ENCODE measurements at places on chromosomes 7 and 10.

DNA sequence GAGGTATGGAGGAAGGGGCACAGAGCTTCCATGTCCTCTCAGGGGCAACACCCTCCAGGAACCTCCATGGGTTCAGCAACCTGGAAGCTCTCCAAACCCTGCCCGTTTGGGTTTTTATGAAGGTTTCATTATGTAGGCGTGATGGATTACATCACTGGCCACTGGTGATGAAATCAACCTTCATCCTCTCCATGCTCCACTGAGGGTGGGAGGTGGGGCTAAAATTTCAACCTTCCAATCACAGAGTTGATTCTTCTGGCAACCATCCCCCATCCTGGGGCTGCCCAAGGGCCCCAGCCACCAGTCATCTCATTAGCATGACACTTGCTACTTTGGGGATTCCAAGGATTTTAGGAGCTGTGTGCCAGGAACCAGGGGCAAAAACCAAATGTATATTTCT lies 90.1 kb downstream of the TEX36 start:
- ATAC-seq, result no peak

GRCh38 chr7:35721288-35721687 lies 26.4 kb upstream of the HERPUD2 start:
- no peak for ATAC-seq

DNA sequence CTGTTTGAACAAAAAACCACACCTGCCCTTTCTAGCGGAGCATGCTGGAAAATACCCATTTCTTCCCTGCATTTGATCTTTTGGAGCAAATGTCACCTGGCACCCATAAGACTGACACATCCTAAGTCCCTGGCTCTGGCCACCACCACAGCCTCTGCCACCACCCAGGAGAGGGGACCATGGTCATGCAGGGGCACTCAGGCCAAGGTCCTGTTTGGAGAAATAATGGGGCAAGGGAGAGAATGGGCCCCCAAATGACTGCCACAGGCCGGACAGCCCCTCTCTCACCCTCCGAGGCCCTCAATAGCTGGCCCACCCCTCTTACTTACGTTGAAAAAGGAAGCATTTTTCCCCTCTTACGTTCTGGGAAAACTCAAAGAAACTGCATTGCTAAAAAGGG lies 35.4 kb downstream of the RGS10 start:
- ATAC-seq, result no peak

DNA sequence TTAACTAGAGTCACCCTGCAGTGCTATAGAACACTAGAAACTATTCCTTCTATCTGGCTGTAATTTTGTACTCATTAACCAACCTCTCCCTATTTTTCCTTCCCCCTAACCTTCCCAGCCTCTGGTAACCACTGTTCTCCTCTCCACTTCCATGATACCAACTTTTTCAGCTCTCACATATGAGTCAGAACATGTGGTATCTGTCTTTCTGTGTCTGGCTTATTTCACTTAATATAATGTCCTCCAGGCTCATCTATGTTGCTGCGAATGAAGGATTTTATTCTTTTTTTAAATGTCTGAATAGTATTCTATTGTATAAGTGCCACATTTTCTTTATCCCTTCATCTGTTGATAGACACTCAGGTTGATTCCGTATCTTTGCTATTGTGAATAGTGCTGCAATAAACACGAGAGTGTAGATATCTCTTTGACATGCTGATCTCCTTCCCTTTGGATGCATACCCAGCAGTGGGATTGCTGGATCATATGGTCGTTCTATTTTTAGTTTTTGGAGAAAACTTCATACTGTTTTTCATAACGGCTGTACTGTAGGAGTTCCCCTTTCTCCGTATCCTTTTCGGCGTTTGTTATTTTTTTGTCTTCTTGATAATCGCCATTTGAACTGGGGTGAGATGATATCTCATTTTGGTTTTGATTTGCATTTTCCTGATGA lies 101.4 kb downstream of the FAM107B start:
- no peak for ATAC-seq

DNA sequence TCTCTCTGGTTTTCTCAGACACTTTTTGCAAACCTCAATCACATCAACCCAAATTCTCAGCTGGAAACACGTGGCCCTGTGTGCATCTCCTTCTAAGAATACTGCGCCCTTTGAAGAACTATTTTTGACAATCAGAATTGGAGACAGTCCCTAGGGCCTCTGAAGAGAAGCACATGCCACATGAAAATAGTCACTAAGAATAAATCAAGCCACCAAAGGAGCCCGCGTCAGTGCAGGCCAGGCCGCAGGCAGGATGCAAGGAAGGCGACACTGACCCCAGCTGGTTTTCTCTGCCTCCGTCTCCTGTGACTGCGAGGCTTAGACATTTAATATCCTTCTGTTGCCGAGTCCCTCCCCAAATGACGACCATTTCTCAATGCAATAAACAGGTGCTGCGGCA lies 88.0 kb upstream of the ADAM12 start:
- ATAC-seq, result no peak

DNA sequence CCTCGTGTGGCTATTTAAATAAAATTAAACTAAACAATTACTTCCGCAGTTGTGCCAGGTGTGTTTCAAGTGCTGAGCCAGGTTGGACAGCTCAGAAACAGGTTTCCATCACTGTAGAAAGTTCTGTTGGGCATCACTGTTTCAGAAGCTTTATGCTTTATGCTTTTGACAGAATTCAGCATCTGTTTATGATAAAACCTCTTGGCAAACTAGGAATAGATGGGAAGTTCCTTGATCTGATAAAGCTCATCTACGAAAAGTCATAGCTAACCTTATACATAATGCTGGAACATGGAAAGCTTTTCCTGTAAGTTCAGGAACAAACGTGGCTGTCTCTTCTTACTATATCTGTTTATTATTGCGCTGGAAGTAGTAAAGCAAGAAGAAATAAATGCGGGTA lies 143.4 kb downstream of the DOCK1 start:
- ATAC-seq, result no peak

DNA sequence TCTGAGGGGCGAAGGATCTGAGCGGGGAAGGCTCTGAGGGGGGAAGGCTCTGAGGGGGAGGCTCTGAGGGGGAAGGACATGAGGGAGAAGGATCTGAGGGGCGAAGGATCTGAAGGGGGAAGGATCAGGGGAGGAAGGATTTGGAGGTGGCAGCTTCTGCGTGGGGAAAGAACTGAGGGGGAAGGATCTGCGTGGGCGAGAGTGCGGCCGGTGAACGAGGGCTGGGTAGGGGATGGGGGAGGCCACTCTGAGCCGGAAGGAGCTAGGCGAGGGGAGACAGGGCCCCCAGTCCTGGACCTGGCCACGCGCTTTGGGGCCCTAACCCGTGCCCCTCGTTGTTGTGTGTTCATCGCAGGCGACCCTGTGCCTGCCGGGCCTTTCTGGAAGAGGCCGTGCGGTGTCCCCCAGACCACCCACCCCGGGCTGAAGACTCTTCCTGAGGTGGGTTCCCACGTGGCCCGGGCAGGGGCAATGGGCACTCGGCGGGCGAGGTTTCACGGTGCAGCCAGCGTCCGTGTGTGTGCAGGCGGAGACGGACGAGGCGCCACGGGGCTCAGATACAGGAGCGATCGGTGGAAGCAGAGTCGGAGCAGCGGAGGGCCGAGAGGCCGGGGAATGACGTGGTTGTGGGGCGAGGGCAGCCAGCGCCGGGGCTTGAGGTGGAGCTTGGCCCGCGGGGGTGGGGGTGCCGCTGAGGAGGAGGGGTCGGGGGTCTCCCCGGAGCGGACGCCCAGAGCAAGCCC lies 2.0 kb downstream of the CALY start:
- no peak for ATAC-seq

GRCh38 chr7:130804220-130804619 lies 70.2 kb upstream of the KLF14 start:
- ATAC-seq, result no peak

DNA sequence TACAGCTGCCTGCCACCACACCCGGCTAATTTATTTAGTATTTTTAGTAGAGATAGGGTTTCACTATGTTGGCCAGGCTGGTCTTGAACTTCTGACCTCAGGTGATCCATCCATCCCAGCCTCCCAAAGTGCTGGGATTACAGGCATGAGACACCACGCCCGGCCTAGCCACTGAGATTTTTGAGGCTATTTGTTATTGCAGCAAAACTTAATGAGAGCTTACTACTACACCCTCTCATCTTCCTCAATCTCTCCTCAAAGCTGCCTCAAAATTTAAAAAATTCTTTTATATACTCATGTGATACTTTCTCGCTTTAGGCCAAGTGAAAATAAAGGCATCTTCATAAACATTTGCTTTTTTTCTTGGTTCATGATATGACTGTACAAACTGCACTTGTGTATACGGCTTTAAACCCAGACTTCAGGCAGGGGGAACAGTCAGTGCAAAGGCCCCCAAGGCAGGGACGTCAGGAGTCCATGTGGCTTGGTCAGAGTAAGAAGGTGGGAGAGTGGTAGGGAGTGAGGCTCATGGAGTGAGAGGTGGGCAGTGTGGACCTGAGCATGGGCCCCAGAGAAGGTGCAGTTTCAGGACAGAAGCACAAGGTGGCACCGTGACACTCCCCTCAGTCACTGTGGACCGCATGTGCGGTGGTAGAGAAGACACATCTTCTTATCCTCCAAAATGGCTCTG lies 55.5 kb downstream of the SYPL1 start:
- peak; percentile 74 for ATAC-seq

GRCh38 chr7:85587785-85588184 lies 400.9 kb upstream of the SEMA3D start:
- no peak for ATAC-seq

- ATAC-seq, result no peak
These were observed 195.3 kb downstream of the PPP1R9A start for GRCh38 chr7:95102662-95103061.

GRCh38 chr10:118754229-118754555 lies 578 bp downstream of the CACUL1 start:
- ATAC-seq, result peak; percentile 1

DNA sequence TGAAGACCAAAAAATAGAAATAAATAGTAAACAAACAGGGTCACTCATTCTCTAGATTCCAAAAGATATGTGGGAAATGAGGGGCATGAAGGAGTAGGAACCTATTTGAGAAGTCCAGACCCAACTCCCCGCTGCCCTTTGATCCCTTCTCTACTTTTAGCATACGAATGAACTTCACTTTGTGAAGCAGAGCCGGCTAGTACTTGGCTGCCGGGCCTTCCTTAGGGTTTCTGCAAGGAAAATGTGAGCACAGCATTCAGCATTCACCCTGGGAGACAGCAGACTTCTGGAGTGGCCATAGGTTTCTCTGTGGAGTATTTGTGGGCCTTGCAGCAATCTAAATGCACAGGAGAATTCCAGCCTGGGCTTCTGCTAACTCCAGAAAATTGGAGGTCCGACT lies 76.3 kb upstream of the PRKAR2B start:
- no peak for ATAC-seq

- no peak for ATAC-seq
These were observed 107.0 kb upstream of the ZNF716 start for GRCh38 chr7:57342954-57343353.

DNA sequence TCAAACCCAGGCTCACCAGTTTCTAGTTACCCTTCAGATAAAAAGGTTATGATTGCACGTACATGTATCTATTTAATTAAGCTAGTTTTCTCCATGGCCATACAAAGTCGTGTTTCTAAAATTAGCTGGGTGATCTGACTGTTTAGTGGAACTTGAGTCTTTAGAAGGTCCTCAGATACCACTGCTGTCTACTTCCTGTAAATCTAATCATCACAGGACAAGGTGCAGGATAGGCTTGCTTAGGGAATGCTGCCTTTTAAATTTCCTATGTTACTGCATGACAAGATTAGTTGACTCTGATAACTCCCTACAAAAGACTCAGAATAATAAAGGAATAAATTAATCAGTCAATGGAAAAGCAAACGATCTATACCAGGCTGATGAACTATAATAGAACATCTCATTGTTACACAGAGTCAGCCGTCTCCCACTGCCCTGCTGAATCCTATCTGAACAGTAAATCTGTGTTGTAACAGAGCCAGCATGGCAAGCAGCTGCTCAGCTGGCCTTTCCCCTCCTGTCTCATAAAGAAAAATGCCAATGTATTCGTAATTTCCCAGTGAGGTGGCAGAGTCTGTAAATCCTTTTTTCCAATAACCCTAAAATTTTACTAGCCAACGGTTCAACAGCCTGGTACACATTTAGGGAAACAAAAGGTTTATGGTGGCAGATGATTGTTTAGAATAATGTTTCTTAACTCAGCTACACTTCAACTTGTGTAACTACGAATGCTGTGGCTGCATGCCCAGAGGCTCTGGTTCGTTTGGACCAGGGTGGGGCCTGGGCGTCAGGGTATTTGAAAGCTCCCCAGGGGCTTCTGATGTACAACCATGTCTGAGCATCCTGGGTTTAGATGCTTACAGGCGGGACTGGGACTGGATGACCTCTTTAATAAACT lies 318.0 kb downstream of the PAXIP1 start:
- ATAC-seq, result no peak

DNA sequence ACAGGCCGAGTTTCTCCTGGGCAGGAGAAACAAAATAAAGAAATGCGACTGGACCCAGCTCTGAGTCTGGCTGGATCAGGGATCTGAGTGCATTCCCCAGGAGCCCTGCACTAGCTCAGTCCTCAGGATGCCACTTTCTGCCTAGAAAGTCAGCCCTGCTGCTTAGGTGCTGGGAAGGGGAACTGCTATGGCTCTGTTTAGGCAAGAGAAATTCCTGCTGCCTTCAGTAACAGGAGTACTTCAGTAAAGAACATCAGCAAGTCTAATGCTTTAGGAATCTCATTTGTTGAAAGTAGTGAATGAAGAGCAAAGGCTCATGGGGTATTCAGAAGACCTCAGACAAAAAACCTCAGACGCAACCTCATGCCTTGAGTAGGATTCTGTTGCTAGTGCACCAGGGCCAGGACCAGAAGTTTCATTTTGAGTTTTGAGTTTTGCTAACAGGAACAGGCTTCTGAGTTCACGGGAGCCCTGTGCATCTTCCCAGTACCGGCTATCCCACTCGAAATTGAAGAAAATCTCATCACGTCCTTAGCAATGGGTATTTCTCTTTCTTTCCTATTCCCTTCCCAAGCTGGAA lies 170.8 kb upstream of the CDCA7L start:
- no peak for ATAC-seq

DNA sequence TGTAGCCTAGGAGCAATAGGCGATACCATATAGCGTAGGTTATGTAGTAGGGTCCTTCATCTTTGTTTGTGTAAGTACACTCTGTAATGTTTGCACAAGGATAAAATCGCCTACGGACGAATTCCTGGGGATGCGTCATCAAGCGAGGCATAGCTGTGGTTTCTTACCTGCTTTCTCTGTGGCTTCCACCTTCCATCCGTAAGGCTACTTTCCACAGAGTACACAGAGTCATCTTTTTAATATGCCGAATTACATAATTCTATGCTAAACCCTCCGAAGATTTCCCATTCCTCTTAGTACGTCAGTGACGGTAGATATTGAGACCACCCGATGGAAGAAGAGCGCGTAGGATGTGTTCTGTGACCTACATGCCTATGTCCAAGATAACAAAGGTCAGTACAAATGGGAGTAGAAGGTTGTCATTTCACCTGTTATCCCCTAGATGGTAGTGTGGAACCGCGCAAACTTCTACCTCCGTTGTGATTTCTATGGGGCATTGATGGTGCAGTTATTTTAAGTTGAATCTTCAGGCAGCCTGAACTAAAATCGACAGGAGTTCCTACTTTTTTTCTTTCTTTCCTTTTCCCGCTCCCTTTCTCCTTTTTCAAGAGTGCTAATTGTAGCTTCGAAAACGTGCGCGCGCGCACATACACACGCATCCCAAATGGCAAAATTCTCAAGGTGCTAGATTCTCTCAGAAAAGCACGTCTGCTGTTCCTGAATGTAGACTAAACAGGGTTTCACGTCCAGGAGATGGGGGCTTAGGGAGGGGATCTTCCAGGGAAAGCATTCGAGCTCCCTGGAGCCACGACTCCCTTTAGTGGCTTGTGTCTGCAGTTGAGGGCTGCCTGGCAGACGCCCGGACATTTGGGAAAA lies 111.7 kb upstream of the MBL2 start:
- ATAC-seq, result peak; percentile 62

- peak; percentile 21 for ATAC-seq
These were observed 36.3 kb upstream of the IKZF1 start for GRCh38 chr7:50268223-50268622.

Data from stimulated activated memory B cell treated with anti-CD40 and anti-IgM and Interleukin-4, amounts not matched to agents 10 μg/mL and 1 μg/mL and 100 μg/mL, for 72 hours (primary cell).